Stimulated activated CD8-positive, alpha-beta memory T cell treated with anti-CD3 and anti-CD28 coated beads, Interleukin-4, amount 100 ng/mL, for 24 hours (primary cell): ENCODE measurements at places on chromosomes 11 and 22.

DNA sequence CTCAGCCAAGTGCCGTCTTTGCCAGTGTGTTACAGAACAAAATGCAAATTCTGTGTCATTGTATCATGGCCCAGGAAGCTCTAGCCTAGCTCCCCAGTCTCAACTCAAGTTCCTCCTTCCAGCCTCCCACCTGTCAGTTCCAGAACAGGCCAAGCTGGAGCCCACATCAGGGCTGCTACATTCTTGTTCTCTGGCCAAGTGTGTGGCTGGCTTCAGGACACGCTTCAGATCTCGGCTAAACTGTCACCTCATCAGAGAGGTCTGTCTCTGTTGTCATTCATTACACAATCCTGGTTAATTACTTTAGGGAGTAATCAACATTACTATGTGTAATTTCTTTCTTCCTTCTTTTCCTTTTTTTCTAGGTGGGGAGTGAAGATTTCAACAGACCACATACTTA lies 347.0 kb upstream of the SYN3 start:
- no peak for DNase-seq

DNA sequence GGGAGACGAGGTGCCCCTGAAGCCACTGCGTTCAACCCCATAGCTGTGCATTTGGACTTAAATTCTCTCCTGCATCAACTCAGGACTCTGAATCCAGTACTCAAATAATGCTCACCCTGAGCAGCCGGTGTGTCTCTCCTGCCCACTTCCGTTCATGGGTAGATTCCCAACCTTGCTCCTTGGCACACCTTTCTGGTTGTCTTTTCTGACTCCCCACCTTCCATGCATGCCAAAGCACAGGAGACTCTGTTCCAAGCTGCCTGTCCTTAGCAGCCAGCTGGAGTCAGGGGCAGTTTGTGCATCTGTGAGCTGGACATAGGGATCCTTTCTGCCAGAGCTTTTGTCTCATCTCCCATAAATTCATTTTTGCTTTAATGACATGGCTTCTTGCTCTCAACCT lies 1242.5 kb downstream of the TBC1D22A start:
- no peak for DNase-seq

DNA sequence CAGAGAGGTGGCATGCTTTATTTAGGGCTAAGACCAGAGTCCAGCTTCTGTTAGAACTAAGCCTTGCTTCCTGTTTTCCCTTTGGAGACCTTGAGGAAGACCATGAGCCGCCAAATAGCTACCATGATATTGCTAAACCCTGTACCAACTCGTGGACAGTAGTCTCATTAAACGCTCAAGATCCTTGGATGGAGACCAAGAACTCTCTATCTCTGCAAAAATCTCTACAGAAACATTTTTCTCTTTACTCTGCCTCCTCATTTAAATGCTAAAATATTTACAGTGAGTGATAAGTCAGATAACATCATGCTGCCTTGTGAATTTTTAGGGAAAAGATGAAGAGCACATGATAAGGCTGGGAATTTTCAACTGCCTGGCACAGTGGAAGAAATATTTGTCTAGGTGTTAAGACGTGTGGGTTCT lies 197.8 kb downstream of the MAML2 start:
- DNase-seq: no peak

DNA sequence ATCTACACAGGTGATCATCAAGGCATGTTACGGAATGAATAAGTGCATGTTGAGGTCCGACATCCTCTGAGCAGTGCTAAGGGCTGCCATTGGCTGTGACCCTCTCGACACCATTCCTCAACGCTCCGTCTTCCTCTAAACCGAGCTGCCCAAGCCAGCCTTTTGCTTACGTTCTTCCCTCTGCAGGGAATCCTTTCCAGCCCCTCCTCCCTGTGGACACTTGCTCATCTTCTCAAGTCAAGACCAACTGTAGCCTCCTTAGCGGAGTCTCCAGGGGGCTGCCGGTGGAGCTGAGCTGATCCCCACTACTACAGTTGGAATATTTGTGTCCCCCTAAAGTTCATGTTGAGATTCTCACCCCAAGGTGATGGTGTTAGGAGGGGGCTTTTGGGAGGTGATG lies 781.0 kb downstream of the TBC1D22A start:
- DNase-seq: no peak

- DNase-seq: no peak
Observed at GRCh38 chr11:17132654-17133053, 55.2 kb upstream of the RPS13 start.

DNA sequence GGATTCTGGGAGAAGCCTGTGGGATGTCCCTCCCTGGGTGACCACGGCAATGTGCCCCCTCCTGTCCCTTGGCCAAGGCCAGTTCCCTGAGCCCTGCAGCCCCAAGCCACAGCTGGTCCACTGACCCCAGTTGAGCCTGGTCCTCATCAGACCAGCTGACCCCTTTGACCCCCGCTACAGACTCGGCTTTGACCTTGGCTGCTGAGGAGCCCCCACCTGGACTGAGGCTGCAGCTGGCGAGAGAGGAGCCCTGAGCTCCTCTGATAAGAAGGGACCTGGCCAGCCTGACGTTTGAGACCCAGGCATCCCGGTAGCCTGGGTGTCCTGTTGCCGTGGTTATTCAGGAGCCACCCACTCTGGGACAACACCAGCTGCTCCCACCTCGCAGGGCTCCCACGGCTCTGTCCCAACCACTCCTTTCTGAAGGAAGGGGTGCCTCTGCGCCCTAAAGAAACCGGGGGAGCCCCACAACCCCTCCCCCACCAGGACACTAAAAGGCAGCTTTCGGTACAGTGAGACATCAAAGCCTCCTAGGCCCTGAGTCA lies 3.0 kb downstream of the ASCL2 start:
- no peak for DNase-seq

DNA sequence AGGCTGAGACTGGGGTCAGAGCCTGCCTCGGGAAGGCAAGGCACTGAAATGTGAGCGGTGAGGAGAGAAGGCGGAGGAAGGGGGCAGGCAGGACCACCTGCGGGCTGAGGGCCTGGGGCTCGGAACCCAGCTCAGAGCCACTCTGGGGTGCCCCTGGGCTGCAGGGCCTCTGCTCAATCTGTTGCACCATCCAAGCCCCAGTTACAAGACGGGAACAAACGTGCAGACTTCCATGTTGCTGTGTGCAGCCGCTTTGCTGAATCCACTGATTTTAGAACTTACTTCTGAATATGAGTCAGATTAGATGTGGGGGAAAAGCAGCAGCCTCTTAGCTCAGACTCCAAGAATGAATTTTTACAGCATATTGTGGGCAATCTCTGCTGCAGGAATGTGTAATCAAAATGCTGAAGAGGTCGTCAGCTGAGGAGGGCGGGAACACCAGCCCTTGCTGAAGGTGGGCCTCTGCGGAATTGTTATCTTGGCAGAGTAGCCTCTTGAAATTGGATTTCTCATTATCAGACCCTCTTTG lies 21.6 kb downstream of the PARVG start:
- no peak for DNase-seq

- DNase-seq: no peak
Observed at GRCh38 chr22:19767427-19768341, 7.1 kb downstream of the TBX1 start.

- DNase-seq: no peak
Observed at GRCh38 chr11:123523539-123523938, 93.5 kb downstream of the GRAMD1B start.

DNA sequence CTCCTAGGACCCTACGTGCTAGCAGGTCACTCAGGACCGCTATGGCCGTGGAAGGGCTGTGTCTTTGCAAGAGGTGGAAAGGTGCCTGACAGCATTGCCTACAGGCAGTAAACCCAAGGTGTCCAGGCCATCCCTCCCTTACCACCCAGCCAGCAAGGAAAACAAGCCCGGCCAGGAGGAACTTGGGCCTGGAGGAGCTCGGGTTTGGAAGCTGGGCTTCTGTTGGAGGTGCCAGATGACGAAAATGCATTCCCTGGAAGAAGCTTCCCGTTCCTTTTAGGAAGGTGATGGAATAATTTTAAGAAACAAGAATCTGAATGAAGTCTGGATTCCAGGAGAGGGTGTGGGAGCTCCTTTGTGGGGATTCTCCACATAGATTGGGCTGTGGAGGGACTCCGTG lies 23.6 kb downstream of the FBLN1 start:
- no peak for DNase-seq

- no peak for DNase-seq
Observed at GRCh38 chr22:29434288-29434687, 4.1 kb upstream of the RFPL1 start.

DNA sequence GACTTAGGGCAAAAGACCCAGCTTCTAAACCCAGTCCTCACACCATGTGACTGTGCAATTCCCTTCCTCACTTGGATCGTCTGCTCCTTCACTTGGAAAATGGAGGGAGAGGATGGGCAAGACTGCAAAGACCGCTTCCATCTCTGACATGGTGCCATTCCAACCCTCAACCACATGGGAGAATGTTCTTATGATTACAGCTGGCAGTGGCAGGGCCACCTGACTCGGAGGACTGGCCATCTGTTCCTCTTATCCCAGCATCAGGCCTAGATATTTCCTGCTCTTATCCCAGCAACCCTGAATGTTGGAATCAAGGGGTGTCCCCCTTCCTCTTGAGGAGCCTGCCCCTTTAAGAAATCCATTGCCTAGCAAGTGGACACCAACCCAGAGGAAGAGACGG lies 15.4 kb downstream of the DSCAML1 start:
- no peak for DNase-seq
